ENCODE measurements at places on chromosomes 11 and 22.
A peak's percentile ranks its signal among the peaks of the same experiment; 100 is the strongest.

DNA sequence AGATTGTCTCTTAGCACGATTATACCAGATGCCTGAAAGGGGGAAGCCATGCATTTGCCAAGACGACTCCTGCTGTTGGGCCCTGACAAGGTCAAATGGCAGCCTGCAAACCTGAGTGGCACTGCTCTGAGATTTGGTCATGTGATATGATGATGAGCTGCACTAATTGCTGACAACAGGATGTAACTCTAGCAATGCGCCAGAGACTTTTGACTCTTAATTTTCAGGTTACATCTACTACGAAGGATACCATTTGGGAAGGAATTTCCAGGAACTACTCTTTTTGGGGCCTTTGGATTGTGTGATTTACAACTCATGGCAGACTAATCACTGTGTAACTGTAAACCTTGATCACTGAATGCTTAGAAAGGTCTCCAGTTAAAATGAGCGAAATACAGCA is 13.1 kb downstream of the TREH start:
- DNase-seq = no peak

- DNase-seq = no peak
Measured at GRCh38 chr22:20008221-20008995, 8.2 kb downstream of the ARVCF start.

- no peak for DNase-seq
Measured at GRCh38 chr11:46485856-46486443, 94.4 kb upstream of the CHRM4 start.

GRCh38 chr11:65429724-65430405 is 7.3 kb downstream of the NEAT1 start:
- DNase-seq = peak; percentile 60

DNA sequence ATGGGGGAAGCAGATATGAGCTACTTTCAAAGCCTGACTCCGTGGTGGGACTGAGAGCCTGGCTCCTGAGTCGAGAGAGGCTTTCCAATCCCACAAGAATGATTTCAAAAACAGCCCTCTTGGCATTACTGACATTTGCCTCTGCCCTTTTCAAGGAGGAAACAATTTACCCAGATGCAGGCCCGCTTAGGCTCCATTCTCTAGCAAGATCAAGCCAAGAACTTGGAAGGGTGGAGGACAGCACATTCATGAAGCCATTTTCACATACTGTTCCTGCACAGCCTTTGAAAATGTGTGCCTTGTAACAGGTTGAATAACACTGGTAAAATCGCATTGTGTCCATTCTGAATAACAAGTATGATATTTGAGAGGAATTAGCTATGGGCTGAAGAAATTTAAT is 58.2 kb upstream of the EED start:
- no peak for DNase-seq

DNA sequence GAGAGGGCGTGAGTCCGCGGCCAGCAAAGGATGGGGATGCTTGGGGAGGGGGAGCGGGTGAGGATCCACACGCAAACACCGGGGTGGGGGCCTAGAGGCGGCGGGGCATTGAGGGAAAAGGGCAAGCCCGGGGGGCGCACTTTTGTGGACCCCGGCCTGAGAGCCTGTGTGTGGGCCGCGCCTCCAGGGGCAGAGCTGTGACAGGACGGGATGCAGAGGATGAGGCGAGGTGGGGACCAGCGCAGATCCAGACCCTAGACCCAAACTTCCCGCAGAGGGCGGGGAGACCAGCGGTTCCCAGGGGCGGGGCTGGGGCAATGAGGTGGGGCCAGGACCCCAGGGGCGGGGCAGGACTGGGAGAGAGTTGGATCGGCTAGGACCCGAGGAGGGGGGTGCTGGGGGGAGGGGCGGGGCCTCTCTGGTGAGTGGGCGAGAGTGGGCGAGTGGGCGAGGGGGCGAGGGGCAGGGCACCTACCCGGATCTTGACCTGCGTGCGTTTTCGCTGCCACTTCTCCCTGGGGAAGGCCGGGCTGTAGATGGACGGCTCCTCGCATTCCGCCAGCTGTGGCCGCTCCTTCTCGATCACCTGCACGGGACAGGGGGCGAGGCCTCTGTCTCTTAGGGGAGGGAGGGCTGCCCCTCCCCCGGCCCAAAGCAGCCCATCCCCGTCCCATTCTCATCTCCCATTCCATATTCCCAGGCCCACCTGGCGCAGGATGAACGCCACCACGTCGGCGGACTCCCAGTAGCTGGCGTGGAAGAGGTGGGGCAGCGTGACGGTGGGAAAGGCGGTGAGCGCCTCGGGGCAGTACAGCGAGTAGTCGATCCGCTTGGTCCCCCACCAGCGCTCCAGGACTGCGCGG is 10.6 kb downstream of the PITPNM1 start:
- no peak for DNase-seq

DNA sequence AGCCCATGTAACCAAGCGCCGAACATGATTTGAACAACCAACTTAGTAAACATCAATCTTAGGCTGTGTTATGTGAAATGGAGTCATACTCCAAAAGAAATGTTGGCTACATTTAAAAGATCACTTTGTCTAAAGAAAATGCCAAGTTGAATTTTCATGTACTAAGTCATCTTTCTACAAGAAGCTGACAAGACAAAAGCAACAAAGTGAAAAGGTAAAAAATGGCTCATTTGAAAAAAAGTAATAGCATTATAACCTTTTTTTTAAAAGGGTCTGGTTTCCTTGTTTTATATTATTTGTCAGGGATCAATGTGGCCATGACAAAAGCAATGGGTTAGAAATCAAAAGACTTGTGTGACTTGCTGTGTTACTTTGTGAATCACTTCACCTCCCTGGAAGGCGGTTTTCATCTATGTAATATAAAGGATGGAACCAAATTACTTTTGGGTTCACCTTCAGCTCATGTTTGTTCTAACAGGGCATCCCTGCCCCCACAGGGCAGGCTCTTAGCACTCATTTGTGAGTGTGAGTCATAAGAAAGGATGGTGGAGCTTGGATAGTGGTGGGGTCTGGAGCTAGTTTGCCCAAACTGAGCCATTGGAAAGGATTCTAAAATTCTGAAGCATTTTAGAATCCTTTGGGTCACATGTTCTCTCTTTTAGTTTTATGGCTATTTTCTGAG is 131.9 kb upstream of the MTMR2 start:
- DNase-seq = no peak

DNA sequence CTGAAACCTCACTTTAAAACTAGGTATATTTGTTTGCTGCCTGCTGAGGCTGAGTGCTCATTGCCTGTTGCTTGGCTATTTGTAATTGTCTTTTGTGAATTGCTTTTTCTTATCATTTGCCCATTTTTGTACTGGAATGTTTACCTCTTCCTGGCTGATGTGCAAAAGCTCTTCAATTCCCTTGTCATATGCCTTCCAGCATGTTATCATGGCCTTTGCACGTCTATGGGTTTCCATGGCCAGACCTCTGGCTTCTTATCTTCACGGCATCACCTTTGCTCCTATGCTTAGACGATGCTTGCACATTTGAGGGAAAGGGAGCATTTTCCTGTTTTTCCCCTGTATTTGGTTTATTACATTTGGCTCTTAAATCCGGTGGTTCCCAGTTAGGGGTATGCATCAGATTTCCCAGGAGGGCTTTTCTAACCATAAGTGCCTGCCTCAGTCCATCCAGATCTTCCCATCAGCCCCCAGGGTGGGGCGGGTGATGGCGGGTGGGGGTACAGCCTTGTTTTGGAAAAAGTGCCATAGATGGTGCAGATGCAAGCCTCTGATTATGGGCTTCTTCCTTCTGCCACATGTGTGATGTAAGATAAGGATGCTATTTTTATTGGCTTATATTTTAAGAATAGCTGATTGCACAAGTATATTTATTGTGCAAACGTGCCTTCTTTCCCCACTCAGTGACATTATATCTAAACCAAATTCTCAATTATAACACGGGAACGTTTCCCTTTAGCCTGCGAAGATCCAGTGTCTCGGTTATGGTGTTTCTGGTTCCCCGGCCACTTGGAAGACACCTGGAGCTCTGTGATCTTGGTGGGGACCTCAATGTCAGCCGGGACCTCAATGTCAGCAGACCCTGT is 70.6 kb upstream of the SEPTIN5 start:
- no peak for DNase-seq

GRCh38 chr11:111382451-111382850 is 3.4 kb upstream of the POU2AF1 start:
- DNase-seq = no peak

- DNase-seq = no peak
Measured at GRCh38 chr11:1333091-1333772, 23.8 kb upstream of the TOLLIP start.

DNA sequence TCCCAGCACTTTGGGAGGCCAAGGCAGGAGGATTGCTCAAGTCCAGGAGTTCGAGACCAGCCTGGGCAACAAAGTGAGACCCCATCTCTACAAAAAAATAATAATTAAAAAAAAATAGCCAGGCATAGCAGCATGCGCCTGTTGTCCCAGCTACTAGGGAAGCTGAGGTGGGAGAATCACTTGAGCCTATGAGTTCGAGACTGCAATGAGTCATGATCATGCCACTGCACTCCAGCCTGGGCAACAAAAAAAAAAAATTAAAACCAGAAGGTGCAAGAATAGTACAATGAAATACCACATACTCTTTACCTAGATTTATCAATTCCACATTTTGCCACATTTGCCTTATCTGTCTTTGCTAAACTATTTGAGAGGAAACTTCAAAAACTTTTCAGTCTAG is 8.2 kb downstream of the DPF2 start:
- DNase-seq = no peak

DNA sequence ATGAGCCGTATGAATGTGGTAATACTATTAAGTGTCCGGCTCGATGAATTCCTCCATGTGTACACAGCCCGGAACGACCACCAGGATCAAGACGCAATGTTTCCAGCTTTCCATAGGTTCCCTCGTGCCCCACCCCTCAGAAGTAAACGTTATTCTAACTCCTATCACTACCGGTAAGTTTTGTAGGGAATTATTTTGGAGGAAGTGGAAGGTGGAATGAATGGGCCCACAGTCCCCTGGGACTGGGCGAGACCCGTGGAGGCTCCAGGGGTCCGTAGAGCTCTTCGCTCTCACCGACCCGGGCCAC is 720 bp upstream of the FAR1 start:
- DNase-seq = no peak

- DNase-seq = no peak
Measured at GRCh38 chr11:1855886-1856265, 3.0 kb downstream of the LSP1 start.

DNA sequence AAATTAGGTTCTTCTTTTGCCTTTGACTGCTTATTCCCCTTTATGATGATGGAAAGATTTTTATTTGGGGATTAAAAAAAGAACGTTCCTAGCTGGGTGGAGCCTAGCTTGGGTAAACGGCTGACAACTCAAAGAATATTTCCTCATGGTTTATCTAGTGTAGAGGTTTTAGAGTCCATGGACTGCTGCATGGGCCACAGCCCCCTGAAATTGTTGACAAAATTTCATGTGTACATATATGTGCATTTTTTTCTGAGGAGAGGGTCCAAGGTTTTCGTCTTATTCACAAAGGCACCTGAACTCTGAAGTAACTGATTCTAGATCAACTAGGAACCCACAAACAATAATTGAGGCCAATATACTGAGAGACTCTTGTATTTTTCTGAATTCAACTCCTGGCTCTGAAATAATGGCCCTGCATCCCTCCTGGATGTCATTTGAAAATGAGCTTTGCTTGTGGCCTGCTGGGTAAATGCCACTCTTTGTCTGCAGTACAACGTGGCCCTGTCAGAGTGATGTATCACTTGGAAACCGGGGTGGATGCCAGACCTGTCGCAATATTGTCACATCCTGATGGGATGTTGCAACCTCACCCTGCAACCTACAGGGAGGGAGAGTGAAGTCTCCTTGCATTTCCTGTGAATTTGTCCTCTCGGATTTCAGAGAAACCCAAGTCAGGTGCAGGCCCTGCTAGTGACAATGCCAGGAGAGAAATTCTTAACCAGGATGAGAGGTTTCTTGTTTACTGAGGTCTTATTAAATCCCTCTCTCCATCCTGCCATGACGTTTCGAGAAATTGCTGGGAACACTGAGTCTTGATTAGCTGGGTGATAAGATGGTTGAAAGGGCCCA is 33.8 kb downstream of the EHF start:
- no peak for DNase-seq

DNA sequence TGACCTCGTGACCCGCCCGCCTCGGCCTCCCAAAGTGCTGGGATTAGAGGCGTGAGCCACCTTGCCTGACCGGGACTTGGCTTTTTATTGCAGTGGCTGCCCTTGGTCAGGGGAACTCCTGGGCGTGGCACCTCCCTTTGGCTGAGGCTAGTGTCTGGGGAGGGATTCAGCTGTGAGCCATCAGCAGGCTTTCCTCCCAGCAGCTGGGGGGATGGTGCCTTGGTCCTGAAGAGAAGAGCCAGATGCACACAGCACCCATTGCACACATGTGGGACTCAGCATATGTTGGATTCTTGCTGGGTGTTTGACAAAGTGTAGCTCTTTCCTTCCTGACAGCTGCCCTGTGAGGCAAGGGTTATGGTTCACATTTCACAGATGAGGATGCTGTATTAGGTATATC is 8.4 kb downstream of the CYTH4 start:
- DNase-seq = no peak

DNA sequence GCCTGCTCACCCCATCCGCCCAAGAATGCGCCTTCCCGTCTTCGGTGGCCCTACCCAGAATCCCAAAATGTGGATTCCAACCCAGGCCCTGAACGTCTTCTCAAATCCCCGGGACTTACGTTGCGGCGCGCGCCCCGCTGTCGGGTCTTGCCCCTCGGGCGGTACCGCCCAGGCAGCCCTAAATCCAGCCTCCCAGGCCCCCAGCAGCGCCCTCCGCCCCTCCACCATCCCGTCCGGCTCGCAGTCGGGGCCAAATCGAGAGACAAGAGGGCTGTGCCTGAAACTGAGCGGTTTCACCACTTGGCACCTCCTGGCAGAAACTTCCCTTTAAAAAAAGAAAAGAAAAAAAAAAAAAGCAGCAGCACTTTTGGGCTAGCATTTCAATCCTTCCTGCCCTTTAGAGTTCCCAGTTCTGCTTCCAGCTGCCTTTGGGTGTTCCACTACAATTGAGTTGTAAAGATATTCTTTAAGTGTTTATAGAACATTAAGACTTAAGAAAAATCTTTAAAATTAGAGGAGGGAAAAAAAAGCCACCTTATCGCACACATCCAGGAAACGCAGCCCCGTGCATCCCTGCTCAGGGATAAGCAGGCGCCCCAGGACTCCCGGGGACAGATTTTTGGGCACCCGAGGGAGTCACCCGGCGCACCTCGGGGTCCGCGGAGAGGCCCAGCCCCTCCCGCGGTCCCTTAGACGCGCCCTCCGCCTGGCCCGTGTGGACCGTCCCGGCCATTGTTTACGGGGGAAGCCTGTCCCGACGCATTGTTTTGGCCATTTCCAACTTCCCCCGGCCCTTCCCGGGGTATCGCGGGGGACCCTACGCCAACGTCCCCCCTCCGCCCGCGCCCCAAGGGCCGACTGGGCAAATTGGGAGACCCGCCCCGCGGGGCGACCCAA is 57.6 kb downstream of the KCNJ4 start:
- peak; percentile 18 for DNase-seq

DNA sequence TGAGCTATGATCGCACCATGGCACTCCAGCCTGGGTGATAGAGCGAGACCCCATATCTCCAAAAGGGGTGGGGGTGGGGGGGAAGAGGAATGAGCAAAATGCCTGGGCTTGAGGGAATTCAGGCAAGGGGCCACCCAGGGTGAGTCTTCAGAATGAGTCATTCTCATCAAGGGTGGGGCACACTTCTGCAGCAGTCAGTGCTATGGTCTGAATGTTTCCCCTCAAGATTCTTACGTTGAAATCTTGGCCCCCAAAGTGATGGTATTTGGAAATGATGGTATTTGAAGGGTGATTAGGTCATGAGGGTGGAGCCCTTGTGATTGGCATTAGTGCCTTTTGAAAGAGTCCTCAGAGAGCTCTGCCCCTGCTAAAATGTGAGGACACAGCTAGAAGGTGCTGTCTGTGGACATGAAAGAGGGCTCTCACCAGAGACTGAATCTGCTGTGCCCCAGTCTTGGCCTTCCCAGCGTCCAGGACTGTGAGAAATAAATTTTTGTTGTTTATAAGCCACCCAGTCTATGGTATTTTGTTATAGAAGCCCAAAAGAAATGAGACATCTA is 86.4 kb upstream of the THY1 start:
- no peak for DNase-seq
